Stimulated activated CD4-positive, alpha-beta T cell treated with anti-CD3 and anti-CD28 coated beads, Interleukin-1b, Interleukin-23, amount 100 ng/mL, for 24 hours (primary cell): ENCODE measurements at places on chromosomes 11 and 22.

- no peak for DNase-seq
Observed at GRCh38 chr11:79220171-79220570, 220.7 kb downstream of the TENM4 start.

- DNase-seq = no peak
Observed at GRCh38 chr11:81098471-81098870, 1635.2 kb downstream of the FAM181B start.

DNA sequence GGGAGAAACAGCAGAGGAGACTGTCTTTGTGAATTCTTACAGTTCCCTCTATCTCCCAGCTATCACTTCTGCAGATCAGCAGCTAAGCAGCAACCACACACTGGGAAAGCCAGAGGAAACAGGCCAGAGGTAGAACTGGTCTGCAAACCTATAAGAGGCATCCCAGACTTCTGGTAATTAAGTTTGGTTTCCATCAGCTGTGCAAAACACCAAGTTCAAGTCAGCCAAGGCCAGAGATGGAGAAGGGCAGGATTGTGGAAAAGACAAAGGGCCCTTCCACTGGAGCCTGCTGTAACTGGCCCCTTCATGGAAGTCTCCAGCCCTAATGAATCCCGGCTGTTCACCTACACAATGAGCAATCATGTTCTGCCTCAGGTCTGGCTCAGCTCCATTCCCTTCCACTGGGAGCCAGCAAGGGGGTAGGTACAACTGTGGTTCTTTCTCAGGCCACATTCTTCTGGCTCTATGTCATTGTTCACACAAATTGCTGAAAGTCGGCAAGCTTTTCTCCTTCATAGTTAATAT lies 4.6 kb upstream of the PAMR1 start:
- DNase-seq = no peak

DNA sequence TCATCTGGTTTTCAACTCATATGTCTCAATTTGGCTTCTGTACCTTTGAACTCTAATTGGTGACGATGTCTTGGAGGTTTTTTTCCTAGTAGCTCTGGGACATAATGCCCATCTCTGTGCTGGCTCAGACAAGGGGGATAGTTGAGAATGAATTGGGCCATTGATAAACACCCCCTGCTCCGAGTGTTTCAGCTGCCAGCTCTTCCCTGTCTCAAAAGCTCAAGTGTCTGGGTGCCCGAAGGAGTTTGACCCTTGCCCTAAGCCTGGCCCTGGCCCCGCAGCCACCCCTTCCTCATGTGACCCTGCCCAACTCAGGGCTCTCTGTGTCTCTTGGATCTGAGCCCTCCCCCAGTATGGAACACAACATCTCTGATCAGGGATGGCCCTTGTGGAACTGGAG lies 3.0 kb downstream of the INSC start:
- DNase-seq = no peak

GRCh38 chr22:50481440-50482106 lies at the start of gene ADM2:
TSS of gene ADM2 (plus strand) at chr22:50481543. CDS start at chr22:50481848, 305 bp downstream.
- DNase-seq = no peak

GRCh38 chr11:67255353-67255752 lies 10.9 kb upstream of the GRK2 start:
- DNase-seq = no peak

GRCh38 chr11:30789270-30789669 lies 203.1 kb upstream of the MPPED2 start:
- DNase-seq = no peak

DNA sequence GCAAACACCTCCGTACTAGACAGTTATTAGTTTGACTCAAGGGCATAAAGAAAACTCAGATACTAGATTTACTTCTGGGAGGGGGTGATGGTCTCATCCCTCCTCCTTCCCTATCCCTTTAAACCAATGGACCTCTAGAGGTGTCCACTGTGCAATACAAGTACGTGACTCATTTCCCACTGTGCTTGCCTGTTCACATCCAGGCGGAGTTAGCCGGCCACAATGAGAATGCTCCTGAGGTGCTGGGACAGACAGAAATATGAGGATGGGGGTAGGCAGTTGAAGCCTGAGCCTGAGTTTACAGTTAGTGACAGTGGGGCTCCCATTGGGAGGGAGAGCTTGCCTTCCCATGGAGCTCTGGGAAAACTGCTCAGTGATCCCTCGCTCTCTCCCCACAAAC lies 8.4 kb upstream of the PMM1 start:
- DNase-seq = no peak
